ENCODE measurements at places on chromosomes 7 and 10.

GRCh38 chr10:13767676-13768178, 181.0 kb downstream of the PRPF18 start:
- DNase-seq, result no peak

GRCh38 chr7:114703677-114704076, 218.2 kb upstream of the MDFIC start:
- DNase-seq, result peak; percentile 11

DNA sequence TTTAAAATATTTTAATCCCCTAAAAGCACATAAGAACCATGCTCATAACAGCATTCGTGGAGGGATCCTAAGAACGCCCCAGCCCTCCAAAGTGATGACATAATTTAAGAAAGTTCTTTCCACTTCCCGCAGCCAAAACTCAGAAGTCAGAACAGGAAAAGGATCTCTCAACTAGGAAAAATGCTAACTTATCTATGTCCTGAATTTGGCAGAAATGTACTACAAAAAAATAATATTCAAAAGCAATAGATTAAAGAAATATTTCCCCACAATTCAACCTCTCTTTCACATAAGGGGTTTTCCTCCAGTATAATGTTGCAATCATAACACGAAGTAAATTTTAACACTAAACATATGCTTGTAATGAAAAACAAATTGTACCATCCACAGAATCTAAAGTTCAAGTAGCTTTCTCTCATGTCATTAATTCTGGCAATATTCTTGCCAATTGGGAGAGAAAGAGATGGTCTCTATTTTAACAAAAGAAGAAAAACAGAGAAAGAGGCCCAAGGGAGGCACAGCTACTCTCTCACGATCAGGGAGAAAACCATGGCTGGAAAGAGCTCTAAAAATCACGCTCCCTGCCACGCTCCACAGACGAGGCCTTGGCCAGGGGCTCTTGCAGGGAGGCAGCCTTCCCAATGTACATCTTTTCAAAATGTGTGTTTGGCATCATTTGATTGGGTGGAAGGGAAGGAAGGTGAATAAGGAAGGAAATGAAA, 22.9 kb downstream of the ASB13 start:
- no peak for DNase-seq

- no peak for DNase-seq
These were observed 23.8 kb downstream of the PALD1 start for GRCh38 chr10:70502406-70502805.

DNA sequence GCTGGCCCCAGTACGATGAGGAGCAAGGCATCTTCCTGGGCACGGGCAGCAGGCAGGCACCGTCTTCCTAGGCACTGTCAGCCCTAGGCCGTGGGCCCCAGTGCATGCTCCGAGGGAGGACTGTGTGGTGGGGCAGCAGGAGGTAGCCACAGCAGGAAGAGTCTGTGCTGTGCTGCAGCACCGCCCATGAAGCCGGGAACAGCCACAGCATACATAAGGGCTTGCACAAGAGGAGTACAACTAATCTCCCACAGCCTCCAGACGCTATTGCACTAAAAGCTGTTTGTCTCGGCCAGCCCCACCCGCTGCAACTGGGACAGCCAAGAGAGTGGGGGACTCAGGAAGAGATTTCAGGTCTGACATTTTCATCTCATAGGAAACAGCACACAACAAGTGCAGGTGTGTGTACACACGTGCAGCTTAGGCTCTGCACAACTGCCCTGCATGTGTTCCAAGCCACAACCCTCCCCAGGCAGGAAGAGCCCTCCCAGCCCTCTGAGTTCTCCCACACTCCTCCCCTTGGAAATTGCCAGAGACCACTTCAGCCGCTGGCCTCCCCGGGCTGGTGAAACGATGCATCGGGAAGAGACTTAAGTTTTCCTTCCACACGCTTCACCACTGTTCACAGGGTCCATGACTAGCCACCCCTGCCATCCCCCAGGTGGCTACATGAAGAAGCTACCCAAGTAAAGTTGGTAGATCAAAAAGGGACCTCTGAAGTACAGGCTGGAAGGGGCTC, 88.1 kb upstream of the DDC start:
- DNase-seq, result no peak

DNA sequence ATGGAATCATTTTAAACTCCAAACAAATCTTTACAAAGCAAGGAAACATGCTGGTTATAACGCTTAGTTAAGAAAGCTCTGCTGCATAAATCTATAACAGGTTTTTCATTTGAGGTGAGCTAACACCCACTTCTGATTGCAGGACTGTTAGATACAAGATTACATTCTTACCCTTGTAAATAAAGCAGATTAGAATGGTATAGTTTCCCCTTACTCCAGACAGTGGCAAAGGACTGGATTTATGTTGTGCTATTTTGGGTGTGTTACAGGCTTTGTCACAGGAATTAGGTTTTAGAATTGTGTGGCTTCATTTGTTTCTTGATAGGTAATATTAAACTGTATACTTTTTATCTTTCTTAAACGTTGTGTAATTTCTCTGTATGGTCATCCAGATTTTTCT, 487.6 kb downstream of the ZWINT start:
- DNase-seq, result no peak

- DNase-seq, result no peak
These were observed 56.0 kb downstream of the GSAP start for GRCh38 chr7:77360104-77360503.

GRCh38 chr7:20595971-20596370, 19.5 kb upstream of the ABCB5 start:
- no peak for DNase-seq

DNA sequence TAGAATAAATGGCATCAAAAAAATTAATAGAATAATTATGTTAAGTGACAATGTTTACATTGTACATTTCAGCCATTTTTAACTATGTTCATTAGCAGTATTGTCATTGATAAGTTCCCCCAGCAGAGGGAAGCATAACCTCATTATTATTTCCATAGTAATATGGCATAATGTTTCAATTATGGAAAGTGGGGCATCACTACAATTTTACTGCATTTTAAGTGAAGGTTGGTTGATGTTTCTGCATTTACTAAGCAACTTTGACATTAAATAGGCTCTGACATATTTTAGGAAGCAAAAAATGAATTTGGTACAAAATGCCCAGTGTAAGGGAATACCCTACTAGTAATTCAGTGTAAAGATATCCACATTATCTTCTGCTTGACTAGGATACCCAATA, 218.3 kb downstream of the SEMA3A start:
- peak; percentile 55 for DNase-seq

GRCh38 chr10:92572362-92573090, 1.4 kb downstream of the IDE start:
- peak; percentile 31 for DNase-seq

GRCh38 chr10:96645191-96645721, 58.4 kb upstream of the TM9SF3 start:
- DNase-seq, result no peak

GRCh38 chr7:77940647-77941046, 142.1 kb downstream of the PHTF2 start:
- DNase-seq, result peak; percentile 61

DNA sequence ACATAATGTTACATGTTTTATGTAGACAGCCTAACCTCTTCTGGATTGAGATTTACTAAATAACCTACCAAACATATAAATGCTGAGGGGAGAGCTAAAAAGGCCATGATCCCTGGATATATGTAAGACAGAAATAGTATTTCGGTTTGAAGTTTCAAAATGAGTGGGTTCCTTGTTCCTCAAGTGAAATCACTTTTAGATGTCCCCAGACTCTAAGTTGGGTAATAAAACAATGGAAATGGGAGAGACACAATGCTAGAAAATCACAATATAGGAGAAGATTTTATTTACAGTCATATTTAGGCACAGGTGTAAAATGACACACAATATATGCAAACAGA, 56.5 kb downstream of the SHTN1 start:
- no peak for DNase-seq

- no peak for DNase-seq
These were observed 75.0 kb downstream of the EEPD1 start for GRCh38 chr7:36228039-36228438.

DNA sequence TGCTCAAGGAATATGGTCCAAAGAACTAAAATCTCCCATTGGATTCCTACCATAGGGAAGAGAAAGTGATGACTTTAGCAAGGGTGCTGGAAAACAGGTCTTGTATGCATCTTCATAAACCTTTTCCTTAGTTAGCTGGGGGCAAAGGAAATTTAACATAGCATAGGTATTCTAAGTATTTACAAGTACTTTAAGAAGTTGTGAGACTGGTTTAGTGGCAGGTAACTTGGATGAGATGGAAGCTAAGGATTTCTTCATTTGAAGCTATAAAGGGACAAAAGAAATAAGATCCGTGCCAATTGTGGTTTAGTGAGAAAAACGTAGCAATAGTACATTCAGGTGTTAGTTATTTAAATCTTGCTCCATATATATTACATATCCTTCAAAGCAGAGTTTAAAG, 183.4 kb upstream of the TCF7L2 start:
- DNase-seq, result no peak

- DNase-seq, result no peak
These were observed 31.6 kb downstream of the IL6 start for GRCh38 chr7:22758576-22758975.

GRCh38 chr7:147678943-147679342, 911.6 kb upstream of the C7orf33 start:
- no peak for DNase-seq

GRCh38 chr10:1712314-1712713, 25.0 kb downstream of the ADARB2 start:
- no peak for DNase-seq

- DNase-seq, result no peak
These were observed 51.0 kb downstream of the ABCB5 start for GRCh38 chr7:20666444-20666843.

GRCh38 chr10:17144757-17145156, 15.1 kb upstream of the CUBN start:
- DNase-seq, result no peak

DNA sequence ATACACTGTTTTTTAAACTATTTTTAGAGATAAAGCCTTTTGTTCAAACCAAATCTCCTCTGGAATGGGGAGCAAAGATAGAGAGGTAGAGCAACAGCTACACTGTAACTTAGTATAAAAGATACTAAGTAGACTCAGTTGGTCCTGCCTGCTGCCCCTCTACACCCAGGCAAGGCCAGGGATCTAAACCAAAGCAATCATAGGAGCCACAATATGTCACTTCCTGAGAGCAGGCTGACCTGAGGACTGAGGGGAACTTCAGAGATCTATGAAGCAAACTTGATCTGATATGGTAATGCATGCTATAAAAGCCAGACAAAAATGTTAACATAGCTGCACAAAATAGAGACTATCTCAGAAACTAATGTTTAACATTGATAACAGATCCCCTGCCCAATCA, 7.0 kb upstream of the TRDMT1 start:
- peak; percentile 50 for DNase-seq

DNA sequence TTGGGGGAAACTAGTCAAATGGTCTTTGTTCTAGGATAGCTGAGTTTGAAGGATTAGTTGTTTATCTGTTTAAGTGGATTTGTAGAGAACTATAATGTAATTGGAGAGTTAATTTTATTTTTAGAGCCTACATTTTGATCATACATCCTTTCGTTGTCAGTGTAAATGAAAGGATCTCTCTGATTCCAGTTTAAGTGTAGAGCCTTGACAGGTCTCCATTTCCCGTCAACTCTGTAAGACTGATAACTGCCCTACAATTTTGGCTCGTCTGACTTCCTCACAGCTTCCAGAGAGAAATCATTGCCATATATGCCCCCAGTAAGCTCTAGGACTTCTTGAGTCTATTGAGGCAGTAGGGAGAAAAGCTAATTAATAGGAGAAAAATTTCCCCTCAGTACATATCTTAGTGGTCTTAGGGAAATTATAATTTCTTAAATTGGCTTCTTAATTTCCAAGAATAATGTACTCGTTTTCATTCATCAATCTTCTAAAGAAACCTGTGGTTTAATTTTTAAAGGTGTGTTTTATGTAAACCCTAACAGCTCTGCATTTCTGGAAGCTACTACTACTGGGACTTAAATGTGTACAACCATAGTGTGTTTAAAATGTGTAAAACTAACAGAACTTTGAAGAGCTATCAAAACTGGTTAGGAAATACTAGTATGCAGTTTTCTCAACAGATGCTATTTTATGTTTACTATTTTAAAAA, 3.8 kb downstream of the KMT2E start:
- DNase-seq, result peak; percentile 41

DNA sequence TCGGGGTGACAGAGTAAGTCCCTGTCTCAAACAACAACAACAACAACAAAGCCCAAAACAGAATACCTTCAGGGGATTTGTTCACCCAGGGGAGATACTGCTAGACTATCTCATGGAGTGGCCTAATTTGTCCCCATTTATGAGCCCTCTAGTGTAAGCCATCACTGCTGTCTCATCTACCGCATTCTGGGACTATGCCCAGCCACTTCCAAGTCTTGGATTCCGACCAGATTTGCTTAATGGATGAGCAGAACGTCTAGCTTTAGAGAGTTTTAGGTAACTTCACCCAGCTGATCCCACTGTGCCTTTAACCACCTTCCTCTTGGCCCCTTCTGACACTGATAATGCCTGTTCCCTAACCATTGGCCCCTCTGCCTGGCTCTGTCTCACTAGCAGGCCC, 47.1 kb downstream of the PAPSS2 start:
- DNase-seq, result no peak

DNA sequence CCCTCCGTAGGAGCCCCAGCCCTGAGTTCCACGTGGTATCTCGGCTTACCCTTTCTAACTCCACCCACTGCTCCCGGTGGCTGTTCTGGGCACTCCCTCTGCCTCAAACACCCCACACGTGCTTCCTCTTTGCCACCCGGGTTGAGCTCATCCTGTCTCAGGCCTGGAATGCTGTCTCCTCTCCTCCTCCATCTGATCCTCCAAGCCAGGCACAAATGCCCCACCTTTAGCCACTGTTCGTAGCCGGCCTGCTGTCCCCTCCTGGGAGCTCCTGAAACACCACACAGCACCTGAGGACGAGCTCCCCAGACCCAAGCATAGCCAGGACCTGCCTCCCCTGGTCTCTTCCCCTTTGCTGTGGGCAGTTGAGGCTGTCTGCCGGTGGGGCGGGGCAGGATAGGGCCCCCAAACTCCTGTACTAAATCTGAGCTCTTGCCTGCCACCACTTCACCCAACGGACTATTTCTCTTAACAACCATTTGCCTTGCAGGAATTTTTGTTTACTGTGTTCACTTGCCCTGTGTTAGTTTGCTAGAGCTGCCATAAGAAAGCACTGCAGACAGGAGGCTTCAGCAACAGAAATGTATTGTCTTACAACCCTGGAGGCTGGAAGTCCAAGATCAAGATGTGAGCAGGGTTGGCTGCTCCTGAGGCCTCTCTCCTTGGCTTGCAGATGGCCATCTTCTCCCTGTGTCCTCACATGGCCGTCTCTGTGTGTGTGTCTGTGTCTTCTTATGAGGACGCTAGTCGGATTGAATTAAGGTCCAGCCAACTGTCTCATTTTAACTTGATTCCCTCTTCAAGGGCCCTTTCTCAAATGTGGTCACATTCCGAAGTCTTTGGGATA, 58.3 kb upstream of the SHH start:
- DNase-seq, result no peak
